ENCODE measurements at places on chromosomes 12 and 14.

DNA sequence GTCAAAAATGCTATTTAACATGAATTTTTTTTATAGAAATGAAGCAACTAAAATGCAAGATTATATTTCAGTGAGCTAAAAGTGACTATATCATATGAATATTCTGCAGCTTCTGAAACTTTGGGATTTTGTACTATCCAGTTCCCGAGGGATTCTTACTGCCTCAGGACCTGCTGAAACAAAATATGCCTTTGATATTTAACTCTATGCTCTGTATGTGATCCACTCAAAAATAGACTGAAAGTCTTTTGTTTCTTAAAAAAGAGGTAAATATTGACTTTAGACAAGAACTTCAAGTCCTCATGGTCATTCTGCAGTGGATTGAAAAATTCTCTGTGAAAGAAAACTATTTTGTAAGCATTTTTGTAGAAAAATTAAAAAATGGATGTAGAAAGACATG lies 22.4 kb downstream of the CNTN1 start:
- no peak for DNase-seq

DNA sequence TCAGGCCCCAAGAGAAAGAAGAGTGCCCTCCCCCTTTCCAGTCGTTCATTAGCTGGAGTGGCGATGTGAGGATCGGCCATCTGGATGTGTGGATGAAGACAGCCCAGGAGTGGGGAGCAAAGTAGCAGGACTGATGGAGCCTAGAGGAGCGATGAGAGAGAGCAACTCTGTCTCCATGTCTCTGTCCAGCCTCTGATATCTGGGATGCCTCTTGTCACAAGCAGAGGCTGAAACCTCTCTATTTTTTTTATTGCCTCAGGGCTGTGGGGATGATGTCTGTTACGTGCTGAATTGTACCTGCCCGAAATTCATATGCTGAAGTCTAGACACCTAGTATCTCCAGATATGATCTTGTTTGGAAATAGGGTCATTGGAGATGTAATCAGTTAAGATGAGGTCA lies 2.7 kb downstream of the SERPINA11 start:
- no peak for DNase-seq

DNA sequence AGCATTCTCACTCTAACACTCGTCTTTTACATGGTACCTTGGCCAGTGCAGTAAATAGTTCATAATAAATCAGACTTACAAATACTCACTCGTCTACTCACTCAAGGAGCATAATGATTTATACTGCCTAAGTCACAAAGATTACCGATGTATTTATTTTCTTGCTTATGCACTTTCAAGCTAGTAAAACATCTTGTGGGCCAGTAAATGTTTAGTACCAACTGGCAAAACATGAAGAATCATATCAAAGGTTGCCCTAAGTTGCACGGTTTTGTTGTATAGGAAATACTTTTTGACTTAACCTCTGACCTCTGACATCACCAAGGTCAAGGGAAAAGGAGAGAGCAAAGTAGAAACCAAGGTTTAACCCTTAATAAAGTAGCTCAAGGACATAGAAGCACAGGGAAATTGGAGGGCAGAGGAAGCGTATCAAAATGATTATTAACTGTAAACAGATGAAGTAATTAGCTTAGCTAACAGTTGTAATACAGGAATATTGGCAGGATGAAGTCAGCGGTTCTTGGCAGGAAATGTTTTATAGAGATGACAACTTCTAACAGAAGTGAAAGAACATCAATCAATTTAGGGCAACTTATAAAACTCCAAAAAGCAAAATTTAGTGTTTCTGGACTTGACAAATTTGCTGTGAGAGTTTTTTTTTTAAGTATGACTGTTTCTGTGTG lies 131.9 kb downstream of the HMGA2 start:
- DNase-seq: no peak

DNA sequence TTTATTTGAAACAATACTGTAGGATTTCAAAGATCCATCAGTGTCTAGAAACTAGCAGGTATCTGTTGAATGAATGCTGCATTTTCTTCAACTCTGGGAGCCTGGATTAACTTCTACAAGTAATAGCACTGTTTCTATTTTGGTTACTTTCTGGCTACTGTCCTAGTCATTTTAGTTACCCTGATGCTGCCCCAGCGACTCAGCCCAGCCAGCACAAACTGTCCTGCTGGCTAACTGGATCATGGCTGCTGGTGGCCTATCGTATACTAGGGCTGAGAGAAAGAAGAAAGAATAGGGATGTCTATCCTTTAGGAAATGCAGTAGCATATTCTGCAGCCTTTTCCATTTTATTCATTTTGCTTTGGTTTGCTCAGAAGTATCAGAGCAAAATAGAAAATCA lies 53.9 kb downstream of the NTN4 start:
- no peak for DNase-seq

DNA sequence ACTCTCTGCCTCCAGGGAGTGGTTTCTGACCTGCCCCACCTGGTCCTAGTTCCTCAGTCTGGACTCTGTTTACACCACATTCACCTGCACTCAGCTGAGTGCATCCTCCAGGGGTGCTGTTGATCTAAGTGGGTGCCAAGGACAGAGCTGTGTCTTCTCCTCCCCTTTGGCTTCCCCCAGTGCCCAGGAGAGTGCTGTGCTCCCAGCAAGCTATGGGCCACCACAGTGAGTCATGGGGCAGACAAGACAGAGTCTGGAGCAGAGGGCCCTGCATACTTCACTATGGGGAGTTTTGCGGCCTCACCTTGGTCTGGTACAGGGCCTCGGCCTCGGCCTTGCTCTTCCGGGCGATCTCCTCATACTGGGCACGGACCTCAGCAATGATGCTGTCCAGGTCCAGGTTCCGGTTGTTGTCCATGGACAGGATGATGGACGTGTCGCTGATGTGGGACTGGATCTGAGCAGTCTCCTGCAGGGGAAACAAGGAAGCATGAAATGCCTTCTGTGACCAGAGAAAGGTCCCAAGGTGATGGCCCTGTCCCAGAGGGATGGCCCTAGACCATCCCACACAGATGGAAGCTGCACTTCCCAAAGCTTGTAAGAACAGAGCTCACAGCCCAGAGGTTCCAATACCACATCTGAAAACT lies 4.9 kb downstream of the KRT73 start:
- DNase-seq: no peak

GRCh38 chr14:51596488-51597117 lies 55.1 kb upstream of the FRMD6 start:
- no peak for DNase-seq

DNA sequence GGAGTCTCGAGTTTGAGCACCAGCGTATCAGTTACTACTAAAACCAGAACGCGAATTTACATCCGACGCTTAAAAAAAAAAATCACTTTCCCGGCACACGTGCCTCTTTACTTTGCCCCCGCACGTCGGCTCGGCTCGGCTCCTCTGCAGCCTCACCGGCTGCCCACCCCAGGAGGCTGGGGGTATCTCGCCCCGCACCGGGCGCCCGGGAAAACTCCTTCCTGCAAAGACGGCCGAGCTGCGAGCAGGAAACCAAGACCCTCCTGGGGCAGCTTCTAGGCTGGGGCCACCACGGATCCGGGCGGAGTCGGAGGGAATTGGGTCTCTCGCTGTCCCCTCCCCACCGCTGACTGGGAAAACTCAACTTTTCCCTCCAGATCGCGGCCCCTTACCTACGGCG lies 610 bp downstream of the VSIG10 start:
- DNase-seq: no peak

DNA sequence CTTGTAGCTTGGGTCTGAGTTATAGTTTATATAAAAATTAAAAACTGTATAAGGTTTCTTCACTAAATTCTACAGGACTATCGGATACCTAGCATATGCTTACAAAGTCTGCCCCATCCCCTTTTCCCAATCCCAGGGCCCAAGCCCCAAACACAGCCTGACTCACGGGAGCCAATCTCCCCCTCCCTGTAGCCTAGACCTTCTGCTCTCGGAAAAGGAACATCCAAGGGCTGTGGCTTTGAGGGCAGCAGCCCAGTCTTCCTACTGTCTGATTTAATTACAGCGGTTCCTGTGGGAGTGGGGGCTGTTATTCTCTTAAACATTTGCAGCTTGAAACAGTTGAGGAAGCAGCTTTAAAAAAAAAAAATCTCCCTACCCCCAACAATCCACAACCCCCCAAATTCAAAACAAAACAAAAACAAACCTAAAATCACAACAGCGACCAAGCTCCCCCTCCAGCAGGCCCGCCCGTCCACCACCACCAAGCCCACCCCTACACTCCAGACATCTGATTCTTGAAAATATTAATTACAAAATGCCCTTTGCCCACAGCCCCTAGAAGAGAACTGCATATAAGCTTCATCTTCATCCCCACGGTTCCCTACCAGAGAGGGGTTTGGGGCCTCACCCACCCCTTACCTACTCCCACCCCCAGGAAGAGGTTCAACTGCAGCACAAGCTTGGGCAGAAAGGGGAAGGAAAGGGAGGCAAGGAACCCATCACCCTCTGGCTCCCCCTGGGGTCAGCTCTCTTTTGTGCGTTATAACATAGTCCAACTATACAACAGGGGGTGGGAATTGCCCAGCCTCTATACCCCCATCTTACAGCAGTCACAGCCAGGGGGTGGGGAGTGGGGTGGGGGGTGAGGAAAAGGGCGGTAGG lies 1.1 kb upstream of the PRKAG1 start:
- DNase-seq: no peak

GRCh38 chr14:61502459-61503093 lies 181.2 kb downstream of the PRKCH start:
- no peak for DNase-seq

GRCh38 chr12:62813031-62813829 lies 121.7 kb downstream of the PPM1H start:
- no peak for DNase-seq

- DNase-seq: no peak
These were observed 25.2 kb upstream of the PPFIBP1 start for GRCh38 chr12:27498761-27499160.

GRCh38 chr14:52391881-52392615 lies 77.9 kb downstream of the PTGER2 start:
- DNase-seq: no peak

GRCh38 chr14:93734086-93734822 lies 54.0 kb downstream of the PRIMA1 start:
- no peak for DNase-seq

- no peak for DNase-seq
These were observed 49.0 kb downstream of the AREL1 start for GRCh38 chr14:74663884-74664283.

DNA sequence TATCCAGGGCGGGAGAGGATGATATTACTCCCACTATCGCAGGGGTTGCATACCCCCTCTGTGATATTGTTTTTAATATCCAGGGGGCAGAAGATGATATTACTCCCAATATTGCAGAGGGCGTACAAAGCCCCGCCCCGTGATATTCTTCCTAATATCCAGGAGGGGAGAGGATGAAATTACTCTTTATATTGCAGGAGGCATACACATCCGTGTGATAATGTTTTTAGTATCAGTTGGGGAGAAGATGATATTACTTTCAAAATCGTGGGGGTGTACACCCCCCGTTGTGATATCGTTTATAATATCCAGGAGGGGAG lies 52.9 kb upstream of the OXA1L start:
- no peak for DNase-seq

DNA sequence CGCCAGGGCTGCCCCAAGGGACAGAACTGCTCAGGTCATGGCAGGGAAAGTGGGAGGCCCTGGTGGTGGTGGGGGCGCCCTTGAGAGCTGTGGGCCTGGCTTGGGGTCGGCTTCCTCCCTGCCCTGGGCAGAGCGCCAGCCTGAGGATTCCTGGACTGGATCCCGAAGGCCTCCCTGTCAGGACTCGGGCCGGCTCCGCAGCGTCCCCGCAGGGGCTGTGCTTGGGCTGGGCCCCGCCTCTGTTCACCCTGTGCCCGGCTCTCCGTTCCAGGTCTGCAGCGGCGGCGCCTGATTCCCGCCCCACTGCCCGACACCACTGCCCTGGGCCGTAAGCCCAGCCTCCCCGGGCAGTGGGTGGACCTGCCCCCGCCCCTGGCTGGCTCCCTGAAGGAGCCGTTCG lies 39.9 kb downstream of the KIF26A start:
- no peak for DNase-seq

- DNase-seq: no peak
These were observed 2.3 kb downstream of the PYM1 start for GRCh38 chr12:55925371-55925770.

- no peak for DNase-seq
These were observed 324.4 kb downstream of the PDZRN4 start for GRCh38 chr12:41512497-41512896.

GRCh38 chr12:5912437-5913334 lies 32.4 kb downstream of the ANO2 start:
- no peak for DNase-seq

DNA sequence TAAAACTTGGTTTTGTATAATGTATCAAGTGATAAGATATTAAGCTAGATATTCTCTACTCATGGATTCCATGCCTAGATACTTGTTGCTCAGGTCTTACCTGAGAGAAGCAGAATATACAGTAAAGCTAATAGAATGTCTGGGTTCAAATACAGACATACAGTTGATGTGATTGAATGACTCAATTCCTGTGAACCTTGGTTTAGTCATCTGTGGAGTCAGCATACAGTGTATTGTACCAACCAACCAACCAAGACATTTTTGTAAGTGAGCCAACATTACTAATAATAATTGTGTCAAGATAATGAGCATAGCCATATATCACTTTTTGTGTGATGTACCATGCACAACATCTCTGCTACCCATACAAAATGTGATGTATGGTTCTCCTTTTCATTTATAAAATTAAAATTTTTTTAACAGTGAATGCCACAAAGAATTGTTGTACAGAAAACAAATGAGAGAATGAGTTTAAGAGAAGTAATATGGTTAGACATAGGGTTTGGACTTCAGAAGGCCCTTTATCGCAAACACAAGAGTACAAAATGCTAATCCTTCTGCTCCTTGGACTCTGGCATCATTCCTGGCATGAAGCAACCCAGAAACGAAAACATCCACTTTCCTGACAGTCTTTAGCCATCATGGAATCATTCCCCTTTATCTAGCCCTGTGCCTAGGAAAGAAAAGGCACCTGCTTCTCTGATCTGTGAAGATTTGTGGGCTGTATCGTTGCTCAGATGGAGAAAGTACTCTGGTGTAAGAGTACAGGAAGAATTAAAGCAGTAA lies 977.2 kb upstream of the USP15 start:
- DNase-seq: no peak

- no peak for DNase-seq
These were observed 8.2 kb downstream of the FBXO34 start for GRCh38 chr14:55279384-55279783.

- no peak for DNase-seq
These were observed 24.6 kb upstream of the SERPINA1 start for GRCh38 chr14:94412671-94413638.

DNA sequence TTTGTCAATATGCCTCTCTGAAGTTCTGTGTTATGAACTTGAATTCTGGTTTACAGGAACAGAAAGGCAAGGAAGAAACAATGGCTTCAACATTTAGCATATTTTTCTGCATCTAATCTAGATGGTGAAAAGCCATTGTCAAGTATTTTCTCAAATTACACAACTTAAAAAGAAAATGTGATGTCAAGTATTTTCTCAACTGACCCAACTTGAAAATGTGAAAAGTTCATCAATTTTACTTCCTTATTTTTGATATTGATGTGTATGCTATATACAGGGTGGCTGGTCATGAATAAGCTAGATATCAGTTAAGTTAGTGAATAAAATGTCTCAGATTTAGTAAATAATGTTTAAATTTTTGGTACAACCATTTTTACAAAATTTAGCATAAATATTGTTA lies 196.7 kb downstream of the ALX1 start:
- DNase-seq: no peak

Measured in NCI-H1436 treated with DMSO at 0.1 percent for 48 hours (cell line).